CD4-positive, alpha-beta T cell treated with Interleukin-1 beta for 1 hour (primary cell): ENCODE measurements at places on chromosomes 12 and 14.

- no peak for DNase-seq
Measured at GRCh38 chr14:89000007-89000942, 175.8 kb downstream of the TTC8 start.

DNA sequence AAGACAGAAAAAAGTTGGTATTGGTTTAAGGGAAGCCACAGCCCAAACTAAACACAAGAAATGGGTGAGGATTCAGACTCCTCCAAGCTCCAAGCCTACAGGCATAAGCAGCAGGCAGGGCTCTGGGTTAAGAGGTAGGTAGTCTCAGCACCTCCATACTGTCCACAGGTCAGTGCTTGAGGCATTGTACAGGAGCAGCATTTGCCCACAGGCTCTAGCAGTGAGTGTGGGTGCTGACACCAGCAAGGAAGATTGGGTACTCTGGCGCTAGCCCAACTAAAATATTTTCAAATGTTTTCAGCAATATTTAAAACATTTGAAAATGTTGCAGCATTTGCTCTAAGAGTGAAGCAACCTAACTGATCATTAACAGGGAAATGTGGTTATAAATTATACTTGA lies 33.1 kb downstream of the FERMT2 start:
- DNase-seq: no peak

DNA sequence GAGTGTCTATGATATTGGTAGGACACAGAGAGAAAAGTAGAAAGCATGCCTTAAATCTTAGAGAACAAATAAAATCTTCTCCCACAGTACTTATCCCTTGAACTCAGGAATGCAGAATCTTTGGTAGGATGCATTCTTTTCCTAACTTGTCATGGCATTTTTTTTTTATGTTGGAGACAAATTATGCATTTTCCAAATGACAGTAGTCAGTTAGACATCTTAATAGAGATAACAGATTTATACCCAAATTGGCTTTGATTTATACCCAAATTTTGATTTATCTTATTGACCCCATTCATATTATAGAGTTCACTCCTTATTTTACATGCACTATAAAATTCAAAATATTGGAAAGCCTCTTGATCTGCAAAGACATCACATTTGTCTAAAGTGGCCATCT lies 132.9 kb downstream of the CNTN1 start:
- no peak for DNase-seq

- no peak for DNase-seq
Measured at GRCh38 chr12:123122626-123123025, 28.3 kb downstream of the PITPNM2 start.

- no peak for DNase-seq
Measured at GRCh38 chr12:7758766-7759140, 6.3 kb upstream of the NANOGNB start.

DNA sequence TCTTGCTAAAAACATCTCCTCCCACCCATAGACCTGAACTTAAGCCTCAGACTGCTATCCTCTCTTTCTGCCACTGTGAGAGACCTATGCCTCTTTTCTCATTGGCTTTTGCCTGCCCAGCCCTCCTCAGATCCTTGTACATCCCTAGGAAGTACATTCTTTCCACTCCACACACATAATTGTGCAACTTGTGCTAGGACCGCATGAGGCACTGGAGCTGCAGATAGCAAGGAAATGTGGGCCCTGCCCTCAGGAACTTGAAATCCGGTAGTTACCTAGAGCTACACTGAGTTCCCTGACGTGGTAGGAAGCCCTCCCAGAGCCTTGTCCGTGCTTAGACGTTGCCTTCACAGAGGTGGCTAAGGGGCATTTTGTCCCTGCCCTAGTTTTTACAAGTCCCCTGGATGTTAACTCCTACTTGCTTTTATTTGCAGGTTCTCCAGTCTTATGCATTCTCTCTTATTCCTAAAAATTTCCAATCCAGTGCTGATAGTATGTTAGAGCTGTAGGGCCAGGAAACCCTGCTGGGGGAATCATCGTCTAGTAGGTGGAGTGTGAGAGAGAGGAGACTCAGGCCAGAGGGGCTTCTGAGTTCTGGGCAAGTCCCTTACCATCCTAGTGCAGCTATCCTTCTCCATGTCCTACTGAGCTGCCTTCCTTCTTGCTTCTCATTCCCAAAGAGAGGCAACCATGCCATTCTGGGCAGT lies 41.3 kb downstream of the NTF3 start:
- no peak for DNase-seq

DNA sequence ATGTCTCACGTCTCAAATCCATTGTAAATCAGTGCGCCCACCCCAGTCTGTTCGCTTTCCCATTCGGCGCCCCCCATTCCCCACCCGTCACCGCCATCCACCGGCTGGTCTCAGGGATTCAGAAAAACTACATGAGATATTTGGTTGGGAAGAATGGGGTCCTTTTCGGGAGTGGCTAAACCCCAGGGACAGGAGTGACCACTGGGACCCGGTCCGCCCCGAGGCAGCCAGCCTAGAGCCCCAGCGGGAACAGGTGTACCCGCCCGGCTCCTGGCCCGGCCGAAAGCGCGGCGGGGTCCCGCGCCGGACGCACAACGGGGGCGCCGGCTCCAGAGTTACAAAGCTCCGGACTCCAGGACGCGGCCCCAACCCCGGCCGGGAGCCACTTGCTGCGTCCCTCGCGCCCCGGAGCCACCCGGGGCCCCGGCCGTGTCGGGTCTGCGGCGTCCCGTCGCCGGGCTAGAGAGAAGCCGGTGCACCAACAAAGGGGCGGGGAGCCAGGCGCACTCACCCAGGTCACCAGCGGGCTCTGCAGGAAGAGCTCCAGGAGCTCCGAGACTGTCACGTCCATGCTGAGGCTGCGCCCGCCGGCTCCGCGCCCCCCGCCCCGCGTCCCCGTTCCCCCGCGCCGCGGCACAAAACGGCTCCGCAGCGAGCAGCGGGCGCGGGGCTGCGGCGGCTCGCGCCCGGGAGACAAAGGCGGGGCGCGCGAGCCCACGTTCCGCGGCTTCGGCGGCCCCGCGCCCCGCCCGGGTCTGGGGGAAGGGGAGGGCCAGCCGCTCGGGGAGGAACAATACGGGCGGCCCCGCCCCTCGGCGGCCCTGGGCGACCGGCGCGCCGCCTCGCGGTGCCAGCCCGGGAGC lies at the start of gene CCDC88C:
Gene CCDC88C, minus strand, starts transcription at position 701 of the 863 bp plus-strand sequence. Its CDS starts 130 bp downstream, at position 571.
- DNase-seq: peak; percentile 73

GRCh38 chr12:51873251-51873994 lies 14.5 kb upstream of the ANKRD33 start:
- DNase-seq: no peak

DNA sequence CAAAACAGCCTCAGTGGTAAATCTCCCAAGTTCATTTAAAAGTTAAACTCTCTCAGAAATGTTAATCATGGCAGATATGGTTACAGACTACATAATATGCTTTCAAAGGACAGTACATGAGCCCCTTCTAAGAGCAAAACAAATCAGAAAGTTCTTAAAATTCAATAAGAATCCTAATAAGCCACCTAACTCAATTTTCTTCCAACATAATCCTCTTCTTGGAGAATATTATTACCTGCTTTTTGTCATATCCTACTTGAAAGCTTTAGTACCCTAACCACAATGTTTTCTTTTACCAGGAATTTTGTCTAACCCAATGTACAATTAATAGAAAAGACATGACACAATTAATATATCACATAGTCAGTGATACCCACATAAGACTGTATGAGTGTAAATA lies 236.5 kb upstream of the ATP2B1 start:
- no peak for DNase-seq

- no peak for DNase-seq
Measured at GRCh38 chr14:31949709-31950108, 127.4 kb upstream of the ARHGAP5 start.

DNA sequence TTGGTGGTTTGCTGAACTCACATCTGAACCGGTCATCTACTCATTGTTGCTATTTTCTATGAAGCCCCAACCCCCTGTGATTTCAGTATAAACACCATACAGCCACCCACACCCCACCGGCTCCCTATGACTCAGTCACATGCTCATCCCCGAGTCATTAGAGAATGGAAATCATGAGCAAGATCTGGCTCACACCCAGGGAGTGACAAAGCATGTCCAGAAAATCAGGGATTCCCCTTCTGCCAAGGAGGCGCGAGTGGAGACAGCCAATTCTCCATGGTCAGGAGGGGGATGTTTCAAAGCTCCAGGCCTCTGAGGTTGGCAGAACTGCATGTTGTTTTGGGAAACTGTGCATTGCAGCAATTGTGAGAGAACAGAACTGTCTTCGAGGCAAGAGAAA lies 657.5 kb upstream of the TBX3 start:
- no peak for DNase-seq

- no peak for DNase-seq
Measured at GRCh38 chr12:127245009-127245408, 1022.0 kb upstream of the TMEM132C start.

GRCh38 chr12:69389831-69390230 lies 30.3 kb downstream of the YEATS4 start:
- no peak for DNase-seq

- DNase-seq: no peak
Measured at GRCh38 chr14:89700801-89701200, 253.7 kb downstream of the EFCAB11 start.

- DNase-seq: no peak
Measured at GRCh38 chr14:98928418-98928817, 343.6 kb downstream of the BCL11B start.

GRCh38 chr12:117774941-117775775 lies 193.6 kb downstream of the KSR2 start:
- no peak for DNase-seq

GRCh38 chr14:76050797-76051392 lies 65.3 kb downstream of the IFT43 start:
- DNase-seq: peak; percentile 19

DNA sequence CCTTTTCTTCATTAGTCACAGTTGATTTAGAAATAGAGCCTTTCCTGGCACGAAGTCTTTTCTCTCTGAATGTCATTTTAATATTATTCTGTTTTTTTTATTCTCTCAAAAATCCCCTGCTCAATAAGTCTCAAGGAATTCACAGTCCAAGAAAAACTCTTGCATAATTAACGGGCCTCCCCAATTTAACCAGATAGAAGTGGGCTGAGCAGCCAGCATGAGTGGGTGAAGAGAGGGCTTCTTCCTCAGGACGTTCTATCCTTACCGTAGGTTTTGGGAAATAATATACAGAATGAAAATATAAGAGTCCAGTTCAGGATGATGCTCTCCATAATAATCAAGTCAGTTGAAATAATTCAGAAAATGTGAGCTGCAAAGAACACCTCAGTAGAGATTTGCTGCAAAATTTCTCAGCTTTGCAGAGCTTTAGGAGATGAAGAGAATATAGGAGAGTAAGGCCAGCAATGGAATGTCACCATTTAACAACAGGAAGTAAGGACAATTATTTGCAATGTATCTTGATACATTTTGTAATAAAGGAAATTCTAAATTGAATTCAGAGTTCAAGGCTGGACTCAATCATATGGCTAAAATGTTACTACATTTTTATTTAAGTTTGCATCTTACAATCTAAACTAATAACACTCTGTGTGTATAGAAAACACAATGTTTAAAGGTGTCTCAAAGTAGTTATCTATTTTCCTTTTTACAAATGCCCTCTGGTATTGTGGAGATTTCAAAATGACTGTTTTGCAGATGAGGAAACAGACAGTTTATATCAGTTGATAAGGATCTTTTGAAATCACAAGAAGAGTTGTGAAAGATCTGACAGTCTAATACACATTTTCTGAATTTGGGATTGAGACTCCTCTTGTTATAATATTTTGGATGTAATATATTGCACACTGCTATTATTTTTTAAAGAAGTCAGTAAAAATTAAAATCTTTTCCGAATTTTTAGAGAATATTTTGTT lies 1724.1 kb upstream of the SEL1L start:
- DNase-seq: no peak

- DNase-seq: no peak
Measured at GRCh38 chr14:36582011-36582873, at the start of gene NKX2-8. Gene NKX2-8, minus strand, starts transcription at chr14:36582614. Its CDS starts 225 bp downstream, at chr14:36582389.

DNA sequence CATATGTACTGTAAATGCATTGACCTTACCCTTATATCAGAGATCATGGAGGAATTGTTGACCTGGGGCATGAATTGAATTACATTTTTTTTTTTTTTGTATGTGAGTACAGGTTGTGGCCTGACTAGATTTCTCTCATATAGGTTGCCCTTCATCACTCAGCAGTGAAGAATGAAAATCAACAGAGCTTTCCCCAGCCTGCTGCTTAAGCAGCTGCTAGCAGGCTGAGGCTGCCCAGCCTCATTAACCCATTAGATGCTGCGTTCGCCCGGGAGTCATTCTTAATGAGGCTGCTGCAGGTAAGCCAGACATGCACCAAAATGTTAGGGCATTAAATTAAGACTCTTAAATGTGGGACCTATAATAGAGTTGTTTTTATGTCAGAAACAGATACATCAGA lies 236.0 kb downstream of the ETNK1 start:
- DNase-seq: no peak

DNA sequence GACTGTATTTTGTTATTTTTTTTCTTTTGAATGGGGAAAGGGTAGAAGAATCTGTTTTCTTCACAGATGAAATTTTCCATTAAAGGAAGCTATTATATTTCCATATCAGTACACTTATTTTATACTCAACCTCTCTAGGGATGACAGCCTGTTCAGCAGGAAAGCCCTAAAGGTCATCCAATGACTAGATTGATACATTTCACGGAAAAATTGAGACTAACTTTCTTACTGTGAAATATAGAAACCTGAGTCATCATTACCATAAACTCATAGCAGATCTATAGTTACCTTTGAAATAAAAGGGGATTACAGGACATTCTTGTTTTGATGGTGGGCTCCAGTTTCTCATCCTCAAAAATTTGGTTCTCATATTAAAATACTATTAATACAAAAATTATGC lies 36.1 kb upstream of the PTCSC3 start:
- no peak for DNase-seq

DNA sequence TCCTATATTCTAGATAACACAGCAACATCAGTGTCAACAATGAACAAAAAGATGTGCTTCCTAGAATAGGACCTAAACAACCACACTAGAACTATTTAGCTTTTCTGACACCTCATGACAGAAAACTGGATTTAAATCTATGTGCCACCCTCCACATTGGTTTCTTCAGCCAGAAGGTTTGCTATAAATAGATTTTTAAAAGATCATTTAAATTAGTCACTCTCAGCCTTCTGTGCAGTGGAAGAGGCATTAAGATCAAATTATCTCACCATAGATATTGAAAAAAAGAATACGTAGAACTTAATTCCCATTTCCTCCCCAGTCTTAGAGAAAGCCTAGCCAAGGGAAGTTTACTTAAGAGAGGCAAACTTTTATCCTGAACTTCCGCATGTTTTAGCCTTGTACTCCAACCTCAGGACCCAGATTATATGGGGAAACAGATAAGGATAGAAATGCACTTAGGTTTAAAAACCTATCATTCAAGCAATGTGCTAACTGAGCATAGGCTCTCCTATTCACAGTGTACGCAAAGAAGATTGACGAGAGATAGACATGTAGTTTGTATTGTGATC lies 59.6 kb downstream of the NELL2 start:
- no peak for DNase-seq
